Cerebellar nuclear complex (tissue), 1 donor: ENCODE measurements at places on chromosomes 16 and 17.

GRCh38 chr17:73646409-73647300, 2.4 kb upstream of the SDK2 start:
- no peak for DNase-seq

DNA sequence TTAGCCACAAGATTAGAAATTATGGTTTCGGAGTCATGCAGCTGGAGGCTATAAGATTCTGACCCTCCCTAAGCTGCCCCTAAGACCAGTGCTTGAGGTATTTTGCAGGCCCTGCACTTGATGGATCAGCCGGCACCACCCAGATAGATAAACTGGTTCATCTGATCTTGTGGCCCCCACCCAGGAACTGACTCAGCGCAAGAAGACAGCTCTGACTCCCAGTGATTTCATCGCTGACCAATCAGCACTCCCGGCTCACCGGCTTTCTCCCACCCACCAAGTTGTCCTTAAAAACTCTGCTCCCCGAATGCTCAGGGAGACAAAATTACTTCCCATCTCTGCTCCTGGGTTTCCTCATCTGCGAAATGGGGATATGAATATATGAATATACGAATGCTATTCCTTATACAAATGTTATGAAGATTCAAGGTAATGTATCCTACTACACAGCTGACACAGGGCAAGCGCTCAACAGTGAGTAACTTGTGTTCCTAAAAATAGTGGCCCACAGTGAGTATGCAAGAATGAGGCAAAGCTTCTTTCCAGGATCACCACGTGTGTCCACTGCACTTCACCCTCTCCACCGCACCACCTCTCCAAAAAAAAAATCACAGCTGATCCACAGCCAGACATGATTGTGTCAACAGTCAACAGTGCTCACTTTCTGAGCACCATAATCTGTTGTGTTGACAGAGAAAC, 33.3 kb upstream of the C16orf82 start:
- no peak for DNase-seq

DNA sequence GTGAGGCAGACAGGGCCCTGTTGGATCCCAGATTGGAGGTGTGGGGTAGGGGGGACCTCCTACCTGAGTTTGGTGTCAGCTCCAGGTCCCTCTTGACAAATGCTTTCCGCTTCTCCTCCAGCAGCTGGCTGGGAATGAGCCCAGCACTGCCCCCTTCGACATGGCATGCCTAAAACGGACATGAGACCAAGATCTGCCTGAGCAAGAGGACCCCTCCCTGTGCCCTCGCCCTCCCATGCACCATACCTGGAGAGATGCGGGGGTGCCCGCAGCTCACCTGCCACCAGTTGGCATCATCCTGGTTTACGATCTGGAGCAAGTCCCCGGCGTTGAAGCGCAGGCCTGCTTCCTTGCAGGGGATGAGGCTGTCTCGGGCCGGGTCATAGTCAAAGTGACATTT, 26.2 kb downstream of the MPP2 start:
- no peak for DNase-seq

DNA sequence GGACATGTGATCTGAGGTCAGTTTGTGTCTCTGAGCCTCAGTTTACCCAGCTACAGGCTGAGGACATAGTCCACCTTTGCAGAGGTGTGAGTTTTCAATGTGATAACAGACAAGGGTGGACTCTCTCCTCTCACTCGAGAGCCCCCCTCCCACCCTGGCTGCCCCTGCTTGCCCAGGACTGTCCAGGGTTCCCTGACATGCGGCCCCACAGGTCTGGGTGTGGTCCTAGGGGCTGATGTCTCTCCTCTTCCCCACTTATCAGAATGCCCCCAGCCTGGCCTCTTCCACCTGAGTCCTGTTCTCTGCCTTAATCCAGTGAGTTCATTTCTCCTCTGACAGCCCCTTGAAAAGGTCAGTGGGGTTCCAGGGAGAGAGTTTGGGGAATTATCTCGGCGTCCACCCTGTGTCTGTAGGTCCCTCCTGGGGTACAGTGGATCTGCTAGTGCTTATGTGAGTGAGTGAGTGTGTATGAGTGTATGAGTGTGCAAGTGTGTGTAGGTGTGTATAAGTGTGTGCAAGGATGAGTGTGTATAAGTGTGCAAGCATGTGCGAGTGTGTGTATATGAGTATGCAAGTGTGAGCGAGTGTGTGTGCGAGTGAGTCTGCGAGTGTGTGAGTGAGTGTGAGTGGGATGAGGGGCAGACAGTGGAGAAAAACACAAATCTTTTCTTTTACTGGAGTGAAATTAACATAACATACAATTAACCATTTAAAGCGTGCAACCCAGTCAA, 175.0 kb downstream of the IRF8 start:
- DNase-seq, result no peak

- DNase-seq, result no peak
Observed at GRCh38 chr16:48575471-48576050, 34.4 kb downstream of the N4BP1 start.

DNA sequence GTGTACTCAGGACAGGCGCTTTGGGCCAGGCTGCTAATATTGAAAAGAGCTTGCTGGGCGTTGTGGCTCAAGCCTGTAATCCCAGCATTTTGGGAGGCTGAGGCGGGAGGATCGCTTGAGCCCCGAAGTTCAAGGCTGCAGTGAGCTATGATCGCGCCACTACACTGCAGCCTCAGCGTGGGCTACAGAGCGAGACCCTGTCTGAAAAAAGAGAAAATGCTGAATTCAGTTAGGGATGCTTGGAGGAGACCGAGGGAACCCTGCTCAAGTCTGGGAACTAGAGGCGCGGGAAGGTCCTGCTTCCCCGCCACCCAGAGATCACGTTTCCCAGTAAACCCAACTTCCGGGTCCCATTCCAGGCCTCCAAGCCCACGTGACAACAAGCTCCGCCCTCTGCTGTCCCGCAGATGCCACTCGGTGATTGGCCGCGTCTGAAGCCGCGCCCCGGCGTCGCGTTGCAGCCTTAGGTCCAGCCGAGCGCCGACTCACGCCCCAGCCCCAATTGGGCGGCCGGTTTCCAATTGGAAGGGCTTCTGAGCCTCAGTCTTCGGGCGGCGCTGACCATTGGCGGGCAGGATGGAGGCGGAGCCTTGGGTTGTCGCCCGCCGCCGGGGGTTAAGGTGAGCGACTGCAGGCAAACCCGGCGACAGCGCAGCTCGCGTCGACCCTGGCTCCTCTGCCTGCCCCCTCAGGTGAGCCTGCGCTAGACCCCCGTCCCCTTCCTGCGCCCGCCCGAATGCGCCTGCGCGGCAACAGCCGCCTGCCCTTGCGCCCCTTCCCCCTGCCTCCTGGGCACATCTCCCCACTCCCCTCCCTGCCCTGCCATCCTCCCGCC, at the start of gene PHKG2:
Gene PHKG2 (plus strand): TSS at position 627 of the 835 bp plus-strand sequence. CDS start 396 bp downstream, outside the sequence.
- peak; percentile 93 for DNase-seq

GRCh38 chr16:11674818-11675560, 6.7 kb downstream of the SNN start:
- DNase-seq, result no peak

DNA sequence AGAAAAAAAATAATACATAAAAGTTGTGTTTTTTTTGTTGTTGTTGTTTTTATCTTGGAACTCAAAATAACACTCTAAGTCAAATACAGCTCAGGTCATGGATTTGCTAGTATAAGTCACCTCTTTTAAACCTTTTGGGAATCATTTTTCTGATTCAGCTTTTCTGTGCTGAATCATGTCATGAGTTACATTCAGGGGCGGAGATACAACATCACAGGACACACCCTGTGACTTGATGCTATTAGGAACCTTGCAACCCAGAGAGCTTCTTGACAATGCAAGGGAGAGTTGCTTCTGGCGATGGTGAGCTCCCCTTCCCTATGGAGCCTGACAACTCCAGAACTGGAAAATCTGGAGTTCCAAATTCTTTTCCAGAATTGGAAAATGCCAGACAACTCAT, 358.3 kb upstream of the C16orf82 start:
- DNase-seq, result no peak

- DNase-seq, result no peak
Observed at GRCh38 chr16:22764662-22765327, 49.2 kb upstream of the HS3ST2 start.

DNA sequence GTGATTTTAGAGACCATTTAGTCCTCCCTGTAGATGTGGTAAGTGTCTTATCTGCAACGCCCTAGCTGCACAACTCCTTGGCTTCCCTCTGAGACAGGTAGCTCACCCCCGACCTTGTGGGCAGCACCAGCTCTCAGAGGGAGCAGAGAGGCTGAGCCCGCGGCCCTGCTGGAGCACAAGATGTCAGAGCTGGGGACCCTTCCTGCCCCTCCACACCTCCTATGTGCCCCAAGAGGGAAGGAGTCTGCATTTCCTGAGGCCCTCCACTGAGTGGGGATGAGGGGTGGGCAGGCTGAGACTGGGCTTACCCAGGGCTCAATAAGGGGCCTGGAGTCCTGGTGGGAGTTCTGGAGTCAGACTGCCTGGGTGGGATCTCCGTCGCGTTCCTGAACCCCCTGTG, 12.2 kb upstream of the ADGRG1 start:
- DNase-seq, result no peak

- DNase-seq, result no peak
Observed at GRCh38 chr16:54939510-54940278, 9.0 kb downstream of the IRX5 start.

DNA sequence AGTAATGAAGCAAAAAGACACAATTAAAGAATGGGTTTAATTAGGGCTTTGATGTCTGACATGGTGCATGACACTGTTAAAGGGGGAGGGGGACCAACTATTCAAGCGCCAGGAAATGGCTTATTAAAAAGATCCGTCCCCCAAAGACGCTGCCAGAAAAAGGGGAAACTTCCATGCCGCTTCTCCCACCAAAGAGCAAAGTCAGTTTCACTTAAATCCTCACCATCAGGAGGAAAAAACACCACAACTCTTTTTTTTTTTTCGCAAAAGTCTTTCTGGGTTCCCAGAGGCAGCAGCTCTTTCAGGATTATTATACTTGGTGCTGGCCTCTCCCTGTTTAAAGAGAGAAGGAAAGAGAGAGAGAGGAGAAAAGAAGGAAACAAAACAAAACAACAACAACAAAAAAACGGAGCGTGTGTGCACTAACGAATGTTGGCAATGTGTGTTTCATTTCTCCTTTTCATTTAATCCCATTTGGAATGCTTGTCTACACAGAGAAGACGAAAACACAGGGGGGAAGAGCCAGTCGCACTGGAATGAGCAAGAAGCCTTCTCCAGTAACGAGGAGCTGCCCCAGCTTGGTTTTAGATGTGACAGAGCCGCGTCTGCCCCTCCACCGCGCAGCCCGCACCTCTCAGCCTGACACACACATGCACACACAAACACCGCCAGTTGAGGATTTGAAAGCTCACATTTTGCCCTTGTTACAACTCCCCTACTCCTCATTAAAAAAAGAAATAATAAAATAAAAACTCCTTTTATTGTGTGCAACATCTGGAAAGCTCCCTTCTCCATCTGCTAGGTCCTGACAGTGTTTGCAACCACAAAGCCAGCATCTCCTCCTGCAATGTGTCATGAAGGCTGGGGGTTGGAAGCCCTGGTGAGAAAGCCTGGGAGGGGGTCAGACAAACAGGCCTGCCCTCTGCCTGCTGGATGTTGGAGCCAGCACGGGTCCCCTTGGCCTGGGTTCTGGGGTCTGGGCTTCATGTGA, 32.7 kb upstream of the AXIN2 start:
- DNase-seq, result no peak

DNA sequence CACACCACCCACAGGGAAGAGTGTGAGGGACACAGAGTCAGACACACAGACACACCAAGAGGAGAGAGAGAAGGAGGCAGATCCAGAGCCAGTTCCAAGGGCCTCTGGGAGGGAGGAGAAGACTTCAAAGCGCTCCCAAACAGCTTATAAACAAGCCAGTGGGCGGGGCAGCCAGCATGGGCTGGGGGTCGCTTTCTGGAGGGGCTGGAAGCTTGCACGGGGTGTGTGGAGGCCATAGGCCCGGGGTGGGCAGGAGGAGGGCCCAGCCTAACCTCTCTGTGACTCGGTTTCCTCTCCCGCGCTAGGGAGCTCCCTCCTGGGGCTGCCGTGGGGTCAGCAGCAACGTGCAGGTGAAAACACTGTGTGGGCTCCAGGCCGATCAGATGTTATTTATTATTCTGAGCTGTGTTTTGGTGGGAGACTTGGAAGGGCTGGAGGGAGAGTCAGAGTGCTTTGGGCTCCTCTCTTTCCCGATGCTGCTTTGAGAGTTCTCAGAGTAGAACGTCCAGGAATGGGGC, 2.5 kb upstream of the WFIKKN2 start:
- DNase-seq, result no peak

GRCh38 chr17:69314246-69315065, 12.5 kb downstream of the ABCA5 start:
- DNase-seq, result no peak

DNA sequence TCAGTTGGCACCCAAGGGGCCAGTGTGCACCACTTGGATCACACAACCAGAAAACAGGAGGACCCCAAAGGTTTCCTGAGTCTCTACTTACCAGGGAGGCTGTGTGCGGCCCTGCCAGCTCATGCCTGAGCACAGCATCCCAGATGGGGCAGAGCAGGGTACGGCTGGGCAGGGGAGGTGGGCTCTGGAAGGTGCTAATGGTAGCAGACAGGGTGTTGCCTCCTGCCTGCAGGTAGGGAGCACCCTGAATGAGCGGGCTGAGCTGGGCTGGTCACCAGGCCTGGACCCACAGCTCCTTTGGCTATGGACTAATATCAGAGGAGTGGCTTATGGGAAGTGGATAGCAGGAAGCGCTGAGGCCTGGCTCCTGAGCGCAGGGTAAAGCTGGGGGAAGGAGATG, 14.6 kb downstream of the RECQL5 start:
- DNase-seq, result no peak

GRCh38 chr17:79982986-79983385, 52.7 kb downstream of the TBC1D16 start:
- DNase-seq, result no peak

DNA sequence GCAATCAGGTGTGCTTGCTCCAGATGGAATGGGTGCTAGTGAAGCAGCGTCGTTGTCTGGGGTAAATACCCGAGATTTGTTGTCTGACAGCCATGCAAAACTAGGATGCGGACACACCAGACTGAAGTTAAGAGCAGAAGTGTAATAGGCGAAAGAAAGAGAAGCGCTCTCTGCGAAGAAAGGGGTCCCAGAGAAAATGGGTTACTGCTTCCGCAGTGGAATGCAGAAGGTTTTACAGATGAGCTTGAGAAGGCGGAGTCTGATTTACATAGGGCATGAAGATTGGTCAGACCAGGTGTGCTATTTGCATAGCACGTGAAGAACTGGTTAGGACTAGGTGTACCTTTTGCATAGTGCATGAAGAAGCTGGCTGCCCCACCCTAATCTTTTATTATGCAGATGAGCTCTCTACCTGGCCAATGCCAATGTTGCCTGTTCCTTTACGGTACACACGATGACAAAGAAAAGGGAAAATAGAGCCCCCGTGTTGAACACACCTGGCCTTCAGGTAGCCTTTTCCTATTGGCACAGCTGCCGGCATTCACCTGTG, 32.0 kb upstream of the SNN start:
- DNase-seq, result no peak

DNA sequence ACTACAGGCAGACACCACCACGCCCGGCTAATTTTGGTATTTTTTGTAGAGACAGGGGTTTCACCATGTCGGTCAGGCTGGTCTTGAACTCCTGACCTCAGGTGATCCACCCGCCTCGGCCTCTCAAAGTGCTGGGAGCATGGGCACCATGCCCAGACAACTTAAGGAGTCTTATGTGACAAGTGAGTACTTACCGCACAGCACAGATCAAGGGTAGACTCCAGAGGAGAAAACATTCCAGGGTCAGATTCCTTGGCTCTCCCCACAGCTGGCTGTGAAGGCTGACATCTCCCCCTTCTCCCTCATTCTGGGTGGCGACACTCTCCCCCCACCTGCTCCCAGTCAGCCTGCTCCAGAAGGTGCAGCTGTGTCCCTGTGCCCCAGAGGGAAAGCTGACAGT, 10.6 kb downstream of the ZSCAN10 start:
- DNase-seq, result no peak

- DNase-seq, result no peak
Observed at GRCh38 chr17:49198211-49198610, 12.2 kb downstream of the GNGT2 start.
